ENCODE measurements at places on chromosomes 2 and 18.
A peak's percentile ranks its signal among the peaks of the same experiment; 100 is the strongest.

DNA sequence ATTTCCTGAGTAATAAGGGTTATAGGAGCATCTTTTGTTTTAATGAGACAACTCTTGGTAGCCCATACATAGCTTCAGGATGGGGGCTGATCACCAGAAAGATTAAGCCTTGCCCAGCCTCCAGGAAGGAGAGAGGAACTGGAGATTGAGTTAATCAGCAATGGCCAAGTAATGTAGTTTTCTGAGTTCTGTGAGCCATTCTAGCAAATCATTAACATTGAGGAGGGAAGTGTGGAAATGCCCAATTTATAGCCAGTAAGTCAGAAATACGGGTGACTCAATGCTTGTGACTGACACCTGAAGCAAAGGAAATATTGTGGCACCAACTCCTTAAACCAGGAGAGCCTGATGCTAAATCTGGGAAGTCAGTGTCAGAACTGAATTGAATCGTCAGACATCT is 205.1 kb upstream of the SRD5A2 start:
- no peak for DNase-seq

DNA sequence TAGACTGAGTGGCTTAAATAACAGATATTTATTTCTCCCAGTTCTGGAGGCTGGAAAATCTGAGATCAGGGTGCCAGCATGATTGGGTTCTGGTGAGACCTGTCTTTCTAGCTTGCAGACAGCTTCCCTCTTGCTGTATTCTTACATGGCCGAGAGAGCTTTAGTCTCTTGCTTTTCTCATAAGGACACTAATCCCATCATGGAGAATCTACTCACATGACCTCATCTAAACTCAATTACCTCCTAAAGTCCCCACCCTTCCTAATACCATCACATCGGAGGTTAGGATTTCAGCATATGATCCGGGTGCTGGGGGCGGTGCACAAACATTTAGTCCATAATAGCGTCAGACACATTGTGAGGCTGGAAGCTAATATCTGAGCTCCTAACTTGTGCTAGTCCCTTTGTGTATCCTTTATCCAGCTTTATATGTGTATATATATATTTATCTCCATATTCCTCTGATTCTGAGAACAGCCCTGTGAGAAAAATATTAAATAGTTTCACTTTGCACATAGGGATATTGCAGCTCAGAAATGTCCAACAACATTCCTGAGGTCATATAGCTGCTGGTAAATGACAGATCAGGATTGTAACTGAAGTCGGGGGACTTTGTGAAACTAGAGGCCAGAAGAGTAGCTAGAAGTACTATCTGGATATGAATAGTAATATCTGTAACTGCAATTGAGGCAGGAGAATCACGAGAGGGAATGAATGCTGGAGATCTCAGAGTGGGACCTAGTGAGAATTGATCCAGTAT is 28.9 kb downstream of the MARCHF4 start:
- DNase-seq = no peak

DNA sequence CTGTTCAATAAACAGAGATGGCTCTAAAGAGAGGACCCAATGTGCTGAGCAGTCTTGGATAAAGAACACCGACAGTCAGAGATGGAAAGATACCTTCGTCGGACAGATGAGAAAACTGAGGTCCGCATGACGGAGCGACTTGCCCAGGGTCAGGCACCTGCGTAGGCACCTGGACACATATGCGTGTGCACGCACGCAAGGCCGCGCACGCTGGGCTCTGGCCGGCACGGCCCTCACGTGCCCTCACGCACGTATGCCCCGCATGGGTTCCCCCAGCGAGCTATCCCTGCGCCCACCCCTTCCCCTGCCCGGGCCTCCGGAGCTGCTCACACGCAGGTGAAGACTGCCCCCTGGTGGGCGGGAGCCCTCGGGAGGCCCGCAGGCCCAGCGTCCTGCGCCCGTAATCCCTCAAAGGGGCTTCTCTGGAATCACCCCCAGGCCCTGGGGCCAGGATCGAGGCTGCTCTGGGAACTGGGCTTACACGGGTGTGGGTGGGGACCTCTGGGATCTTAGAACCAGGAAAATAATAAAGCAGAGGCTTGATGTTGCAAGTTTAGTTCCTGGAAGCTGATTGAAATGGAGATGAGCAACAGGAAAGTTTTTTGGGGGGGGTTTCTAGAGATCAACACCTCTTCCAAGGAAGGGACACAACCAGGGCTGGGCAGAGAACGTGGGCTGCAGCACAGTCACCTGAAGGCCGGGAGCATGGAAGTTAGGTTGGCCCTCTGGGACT is 246.3 kb downstream of the TNS1 start:
- peak; percentile 72 for DNase-seq

- DNase-seq = no peak
Observed at GRCh38 chr2:70243806-70244584, 4.4 kb downstream of the TIA1 start.

DNA sequence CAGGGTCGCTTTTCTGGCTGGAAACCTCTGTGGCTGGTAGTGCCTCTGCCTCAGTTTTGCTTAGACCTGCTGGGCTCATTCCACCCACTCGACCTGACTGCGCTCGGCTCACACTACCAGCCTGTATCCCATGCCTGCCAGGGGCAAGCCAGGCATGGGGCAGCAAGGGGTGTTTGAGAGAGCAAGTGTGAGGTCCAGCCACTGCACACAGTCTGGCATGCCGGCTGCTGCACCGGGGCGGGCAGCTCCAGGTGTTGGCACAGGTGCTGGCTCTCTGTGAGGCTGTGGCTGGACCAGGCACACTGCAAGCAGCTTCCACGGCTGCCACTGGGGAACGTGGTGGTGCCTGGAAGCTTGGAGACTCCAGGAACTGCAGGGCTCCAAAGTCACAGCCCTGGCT is 90.9 kb downstream of the ATAD2B start:
- DNase-seq = no peak

DNA sequence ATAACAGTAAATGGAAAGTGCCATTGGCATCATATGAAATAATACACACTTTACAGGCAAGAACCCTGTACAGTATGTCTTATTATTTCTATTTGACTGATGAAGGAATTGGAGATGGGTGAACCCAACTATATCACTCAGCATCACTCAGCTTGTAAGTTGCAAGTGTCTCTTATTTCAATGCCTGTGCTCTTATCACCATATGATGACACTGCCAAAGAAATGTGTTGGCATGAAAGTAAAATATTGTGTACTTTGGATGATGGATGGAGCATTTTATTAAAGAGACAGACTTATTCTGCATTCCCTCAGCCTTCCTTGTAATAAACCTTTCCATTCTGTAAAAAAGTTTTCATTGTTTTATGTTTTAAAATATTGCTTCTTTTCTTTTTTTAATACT is 927.5 kb upstream of the VRK2 start:
- DNase-seq = no peak

DNA sequence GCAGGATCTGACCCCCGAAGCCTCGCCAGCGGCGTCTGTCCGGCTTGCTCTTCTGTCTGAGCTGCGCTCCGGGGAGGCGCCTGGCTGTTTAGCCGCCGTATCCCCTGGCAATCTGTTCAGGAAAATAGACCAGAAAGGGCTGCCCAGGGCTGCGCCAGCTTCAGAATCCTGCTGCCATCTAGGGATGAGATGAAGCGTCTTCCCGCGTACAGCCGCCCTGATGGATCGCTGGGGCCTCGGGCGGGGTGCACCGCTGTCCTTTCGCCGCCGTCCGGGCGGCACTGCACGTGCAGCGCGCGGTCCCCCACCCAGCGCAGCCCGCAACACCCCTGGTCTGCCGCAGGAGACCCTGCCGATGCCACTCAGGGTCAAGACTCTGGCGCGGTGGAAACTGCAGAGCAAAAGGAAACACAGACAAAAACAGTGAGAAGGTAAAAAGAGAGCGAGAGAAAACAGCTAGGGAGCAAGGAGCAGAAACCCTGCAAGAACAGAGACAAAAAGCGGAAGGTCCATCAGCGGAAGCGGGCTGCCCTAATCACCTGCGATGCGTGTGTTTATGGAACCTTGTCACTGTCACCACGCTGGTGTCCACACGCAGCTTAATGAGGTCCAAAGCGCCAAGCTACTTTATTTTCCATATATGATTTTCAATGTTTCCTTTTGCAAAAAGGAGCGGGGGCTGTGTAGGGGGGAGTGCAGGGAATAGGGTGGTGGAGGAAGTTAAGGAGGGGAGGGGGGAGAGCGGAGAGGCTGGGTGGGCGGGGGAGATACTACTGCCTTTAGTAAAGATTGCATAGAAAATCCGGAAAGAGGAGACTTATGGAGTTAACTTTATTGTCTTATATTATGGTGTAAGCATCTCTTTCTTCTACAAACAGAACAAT is 2113.3 kb upstream of the PIK3C3 start:
- DNase-seq = no peak

- DNase-seq = no peak
Observed at GRCh38 chr2:202140522-202141252, 67.6 kb downstream of the KIAA2012 start.

DNA sequence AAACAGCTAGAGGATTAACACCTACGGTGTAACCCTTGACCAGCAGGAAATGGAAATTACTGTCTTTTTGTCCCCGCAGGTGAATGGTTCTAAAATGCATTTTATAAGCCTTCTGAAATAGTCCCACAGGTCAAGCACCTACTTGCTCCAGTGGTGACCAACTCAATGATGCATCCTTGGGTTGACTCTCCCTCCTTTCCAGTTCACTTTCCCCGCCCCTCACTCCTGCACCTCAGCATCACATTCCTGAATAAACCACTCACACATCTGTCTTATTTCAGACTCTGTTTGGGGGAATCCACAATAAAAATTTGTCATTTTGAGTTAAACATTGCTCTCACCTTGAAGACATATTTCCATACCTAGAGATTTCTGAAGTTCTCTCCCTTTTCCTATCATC is 446.0 kb upstream of the TNP1 start:
- DNase-seq = no peak

DNA sequence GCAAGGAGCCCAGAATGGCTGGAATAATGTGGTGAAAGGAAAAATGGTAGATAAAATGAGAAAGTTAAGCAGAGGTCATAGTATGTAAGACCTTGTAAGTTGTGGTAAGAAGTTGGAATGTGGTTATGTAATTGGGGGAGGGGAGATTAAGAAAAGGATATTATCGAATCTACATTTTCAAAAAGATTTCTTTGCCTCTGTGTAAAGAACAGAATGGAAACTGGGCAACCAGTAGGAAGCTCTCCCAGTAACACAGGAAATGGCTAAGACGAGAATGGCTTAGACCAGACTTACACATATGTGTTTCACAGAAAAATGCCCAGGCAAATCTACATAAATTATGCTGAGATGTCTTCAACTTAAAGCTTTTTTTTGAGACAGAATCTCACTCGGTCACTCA is 13.2 kb downstream of the MEMO1 start:
- no peak for DNase-seq

DNA sequence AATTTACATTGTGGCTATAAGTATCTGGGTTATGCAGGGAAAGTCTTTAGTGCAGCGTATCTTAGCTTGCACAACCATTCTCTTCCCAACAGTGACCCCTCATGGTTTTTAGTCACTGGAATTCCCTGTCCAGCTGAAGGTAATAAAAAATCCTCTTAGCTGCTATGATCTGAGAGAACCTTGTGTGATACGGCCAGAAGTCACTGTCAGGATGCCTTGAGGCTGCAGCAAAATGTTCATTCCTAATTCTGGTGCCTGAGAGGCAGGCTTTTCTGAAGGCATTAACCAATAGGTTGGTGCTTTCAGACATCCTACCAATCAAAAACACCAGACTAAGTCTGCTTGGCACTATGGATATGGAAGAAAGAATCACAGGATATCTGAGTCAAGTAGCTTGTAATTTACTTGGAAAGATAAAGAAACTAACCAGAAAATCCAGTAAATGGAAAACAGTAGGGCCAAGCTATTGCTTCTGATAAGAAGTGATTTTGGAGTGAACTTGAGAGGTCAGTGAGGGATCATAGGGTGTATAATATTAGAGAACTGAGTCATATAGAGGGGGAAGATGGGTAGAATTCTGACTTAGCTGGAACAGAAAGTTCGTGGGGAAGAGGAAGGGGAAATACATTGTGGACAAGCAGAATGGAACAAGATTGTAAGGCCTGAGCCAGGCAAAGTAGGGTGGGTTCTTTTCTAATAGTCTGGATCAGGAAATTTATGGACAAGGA is 89.0 kb upstream of the SLC14A2 start:
- no peak for DNase-seq

DNA sequence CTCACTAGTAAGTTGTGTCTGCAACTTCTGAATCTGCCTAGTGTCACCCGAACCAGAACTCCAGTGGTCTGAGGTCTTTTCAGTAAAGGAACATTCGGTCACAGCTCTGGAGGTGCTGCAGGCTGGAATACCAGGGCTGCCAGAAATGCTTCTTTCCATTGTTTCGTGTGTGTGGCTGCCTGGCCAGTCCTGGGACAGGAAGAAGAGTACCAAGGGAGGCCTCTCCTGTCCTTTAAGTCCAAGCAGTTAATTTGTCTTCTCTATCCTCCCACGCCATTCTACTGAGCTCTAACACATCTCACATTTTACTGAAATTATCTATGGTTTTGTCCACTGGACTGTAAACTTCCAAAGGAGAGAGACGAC is 196.0 kb downstream of the LNPK start:
- DNase-seq = no peak

DNA sequence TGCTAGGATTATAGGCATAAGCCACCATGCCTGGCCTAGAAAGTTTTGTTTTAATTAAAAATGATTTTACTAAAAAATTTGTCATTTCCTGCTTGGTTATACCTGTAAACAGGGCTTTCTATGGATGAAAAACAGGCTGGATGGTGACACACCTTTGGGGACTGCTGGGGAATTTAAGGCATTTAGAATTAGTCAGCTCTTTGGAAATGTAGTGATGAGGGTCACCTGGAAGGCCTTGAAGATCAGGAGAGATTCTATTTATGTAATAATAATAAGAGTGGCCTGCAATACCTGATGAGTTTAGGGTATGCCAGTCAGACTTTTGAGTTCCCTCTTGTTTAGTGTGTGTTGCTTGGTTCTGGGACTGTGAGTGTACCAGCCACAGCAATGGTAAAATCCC is 51.1 kb downstream of the RALBP1 start:
- DNase-seq = no peak

DNA sequence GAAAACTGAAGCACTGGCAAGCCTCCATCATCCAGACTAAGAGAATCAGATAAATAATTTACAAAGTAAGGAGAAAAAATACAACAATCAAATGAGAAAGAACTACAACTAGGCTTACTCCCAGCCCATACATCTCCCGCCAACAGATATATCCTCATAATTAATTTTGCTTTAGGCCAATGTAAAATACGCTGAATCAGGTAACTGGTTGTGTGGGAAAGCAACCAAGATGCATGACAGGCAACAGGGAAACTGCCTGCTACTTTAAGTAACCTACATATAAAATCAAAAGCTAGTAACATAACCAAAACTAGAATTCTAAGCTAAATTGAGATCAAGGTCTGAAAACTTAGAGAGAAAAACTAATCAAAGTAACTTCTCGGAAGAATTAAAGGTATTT is 21.5 kb downstream of the PRPF40A start:
- no peak for DNase-seq

DNA sequence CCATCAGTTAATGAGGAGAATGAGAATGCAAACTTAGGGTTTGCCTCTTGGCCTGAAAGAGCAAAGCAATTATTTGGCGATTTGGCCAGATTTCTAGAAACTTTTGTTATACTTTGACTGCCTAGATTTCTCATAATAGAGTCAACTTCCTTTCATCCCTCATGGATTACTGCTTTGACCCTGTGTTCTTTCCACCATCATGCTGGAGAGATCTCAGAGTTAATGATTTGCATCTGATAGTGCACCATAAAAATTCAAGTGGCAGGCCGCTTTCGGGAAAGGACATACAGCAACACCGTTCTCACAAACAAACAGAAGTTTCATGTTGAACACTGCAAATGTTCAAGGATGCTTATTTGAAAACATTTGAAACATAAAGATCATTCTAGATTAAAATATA is 143.7 kb upstream of the ZFP36L2 start:
- no peak for DNase-seq

Measured in stimulated activated CD8-positive, alpha-beta memory T cell treated with anti-CD3 and anti-CD28 coated beads, Interleukin-4, amount 100 ng/mL, for 24 hours (primary cell).